ENCODE measurements at places on chromosomes 2 and 18.

- DNase-seq = no peak
These were observed 35.1 kb downstream of the DCDC2C start for GRCh38 chr2:3738454-3738853.

DNA sequence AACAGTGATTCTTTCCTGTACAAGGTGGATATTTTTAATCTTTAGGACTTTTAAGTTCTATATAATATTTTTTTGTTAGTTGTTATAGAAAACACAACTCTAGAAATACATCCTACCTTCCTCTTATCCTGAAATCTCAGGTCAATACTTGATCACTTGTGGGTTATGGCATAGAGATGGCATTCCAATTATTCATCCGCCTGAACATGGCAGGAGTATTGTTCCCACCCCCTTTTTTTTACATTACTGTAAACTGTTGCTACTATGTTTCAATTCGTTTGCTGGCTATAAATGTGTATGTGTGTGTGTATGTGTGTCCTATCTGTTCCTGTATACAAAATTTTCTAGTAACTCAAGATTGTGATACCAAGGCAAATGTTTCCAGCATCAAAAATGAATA is 43.3 kb upstream of the FN1 start:
- DNase-seq = no peak

DNA sequence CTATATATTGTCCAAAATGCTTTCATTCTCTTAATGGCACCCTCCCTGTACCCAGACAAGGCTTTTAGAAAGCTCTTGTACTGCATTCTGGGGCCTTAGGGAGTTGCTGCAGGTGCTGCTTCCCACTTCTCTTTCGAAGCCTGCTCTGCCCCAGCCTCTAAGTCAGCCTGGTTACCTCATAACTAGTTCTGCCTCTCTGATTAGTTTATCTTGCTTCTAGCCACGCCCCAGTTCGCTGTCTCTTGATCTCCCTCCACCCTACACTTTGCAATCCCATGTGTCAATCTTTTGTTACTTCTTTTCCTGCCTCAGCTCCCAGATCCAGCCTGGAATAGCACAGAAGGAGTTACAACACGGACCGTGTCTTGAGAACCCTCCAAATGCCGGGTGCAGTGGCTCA is 13.8 kb upstream of the NCOA1 start:
- DNase-seq = no peak

DNA sequence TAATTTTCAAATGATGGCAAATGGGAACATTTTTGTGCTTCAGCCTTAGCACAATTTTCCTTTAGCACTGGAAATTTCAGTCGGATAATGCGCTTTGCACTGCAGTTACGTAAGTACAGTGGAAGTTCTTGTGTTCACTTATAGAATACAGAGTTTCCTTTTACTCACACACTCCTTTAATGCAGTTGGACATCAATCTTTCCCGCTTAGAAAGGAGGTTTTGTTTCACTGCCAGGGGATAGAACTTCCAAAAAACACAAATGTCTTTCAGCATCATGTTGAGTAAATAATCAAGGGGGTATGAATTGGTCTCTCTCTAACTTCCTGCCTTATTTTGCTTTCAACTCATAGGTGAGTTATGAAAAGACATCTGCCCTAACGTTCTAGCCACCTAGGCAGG is 63.2 kb downstream of the TGFA start:
- DNase-seq = no peak

- DNase-seq = no peak
These were observed 157.7 kb downstream of the ZNF385B start for GRCh38 chr2:179703702-179704101.
